ENCODE measurements at places on chromosomes 12 and 14.

GRCh38 chr12:106722837-106723236, 51.6 kb upstream of the RIC8B start:
- no peak for DNase-seq

DNA sequence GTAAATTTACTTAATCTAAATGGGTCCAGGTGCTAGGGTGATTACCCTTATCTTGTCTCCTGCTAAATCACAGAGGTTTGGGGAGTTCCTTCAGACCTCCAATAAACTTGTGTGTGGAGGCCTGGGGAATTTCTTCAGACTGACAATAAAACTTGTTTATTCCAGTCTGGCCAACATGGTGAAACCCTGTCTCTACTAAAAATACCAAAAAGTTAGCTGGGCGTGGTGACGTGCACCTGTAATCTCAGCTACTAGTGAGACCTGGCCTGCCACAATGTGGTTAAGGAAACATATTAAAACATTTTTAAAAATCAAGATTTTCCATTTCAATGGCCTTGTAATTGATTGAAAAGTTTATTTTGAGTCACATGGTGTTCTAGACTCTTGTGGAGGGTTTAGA, 126.9 kb upstream of the FGD4 start:
- DNase-seq, result no peak

GRCh38 chr14:37985826-37986470, 221.8 kb upstream of the SSTR1 start:
- peak; percentile 9 for DNase-seq

DNA sequence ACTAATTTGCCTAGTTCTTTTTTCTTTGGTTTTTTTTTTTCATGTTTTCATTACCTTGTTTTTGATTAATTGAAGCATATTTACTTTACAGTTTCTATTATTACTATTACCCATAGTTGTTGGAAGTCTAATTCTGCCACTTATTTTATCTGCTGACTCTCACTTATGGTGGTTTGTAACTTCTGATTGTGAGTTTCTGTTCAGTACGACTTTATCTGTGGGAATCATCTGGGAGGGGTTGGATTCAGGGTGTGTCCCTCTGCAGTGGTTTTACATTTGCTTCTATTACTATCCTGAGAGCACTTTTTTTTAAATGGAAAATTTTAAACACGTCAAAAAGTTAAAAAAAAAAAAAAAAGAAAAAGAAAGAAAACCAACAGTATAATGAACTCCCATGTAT, 26.4 kb upstream of the SOS2 start:
- no peak for DNase-seq

All from stimulated activated CD8-positive, alpha-beta memory T cell treated with anti-CD3 and anti-CD28 coated beads, Interleukin-4, amount 100 ng/mL, for 4 hours (primary cell).